T-cell (primary cell): ENCODE measurements at places on chromosomes 11 and 22.

DNA sequence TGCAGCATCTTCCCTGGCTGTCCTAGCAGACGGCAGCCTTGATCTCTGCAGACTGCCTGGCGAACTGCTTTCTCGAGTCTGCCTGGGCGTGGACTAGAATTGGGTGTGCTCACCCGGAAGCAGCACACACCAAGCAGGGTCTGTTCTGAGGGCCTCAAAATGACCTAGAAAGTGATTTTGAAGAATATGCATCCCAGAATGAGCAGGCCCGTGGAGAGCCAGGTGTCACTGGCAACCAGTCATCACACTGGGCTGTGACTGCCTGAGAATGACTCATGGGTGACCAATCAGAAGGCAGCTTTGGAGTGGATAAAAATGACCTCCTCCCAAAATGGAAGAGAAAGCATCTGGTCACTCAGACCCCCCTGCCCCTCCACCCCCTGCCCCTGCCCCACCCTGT lies 114.9 kb upstream of the NECTIN1 start:
- no peak for DNase-seq
- no peak overlapping the region for H3K4me3 ChIP-seq
- peaks cover 5% of the 10 kb centered on the region for H3K27me3 ChIP-seq
- no peak overlapping the region for H3K27ac ChIP-seq
- H3K36me3 ChIP-seq: no peaks in the 10 kb centered on the region
- no peaks in the 10 kb centered on the region for H3K4me1 ChIP-seq

DNA sequence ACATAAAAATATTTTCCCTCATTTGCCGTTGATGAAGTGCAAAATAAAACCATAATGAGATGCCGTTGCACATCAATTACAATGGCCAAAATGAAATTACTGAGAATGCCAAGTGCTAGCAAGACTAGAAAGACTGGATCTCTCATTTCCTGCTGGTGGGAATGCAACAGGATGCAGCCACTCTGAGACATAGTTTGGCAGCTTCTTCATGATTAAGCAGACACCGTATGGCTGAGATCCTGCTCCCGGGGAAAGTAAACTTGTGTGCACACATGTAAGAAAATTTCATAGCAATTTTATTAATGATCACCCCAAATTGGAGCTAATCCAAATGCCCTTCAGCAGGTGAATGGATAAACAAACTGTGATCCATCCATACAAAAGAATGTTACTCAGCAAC lies 1013.2 kb downstream of the TBC1D22A start:
- H3K4me3 ChIP-seq: no peak overlapping the region
- no peak overlapping the region for H3K27ac ChIP-seq
- no peaks in the 10 kb centered on the region for H3K4me1 ChIP-seq
- DNase-seq: no peak
- H3K27me3 ChIP-seq: peaks cover 4% of the 10 kb centered on the region
- H3K36me3 ChIP-seq: no peaks in the 10 kb centered on the region

GRCh38 chr11:2524446-2525165 lies 79.8 kb downstream of the KCNQ1 start:
- DNase-seq: no peak
- H3K4me1 ChIP-seq: peaks cover 27% of the 10 kb centered on the region
- no peaks in the 10 kb centered on the region for H3K36me3 ChIP-seq
- no peak overlapping the region for H3K4me3 ChIP-seq
- H3K27ac ChIP-seq: no peak overlapping the region

DNA sequence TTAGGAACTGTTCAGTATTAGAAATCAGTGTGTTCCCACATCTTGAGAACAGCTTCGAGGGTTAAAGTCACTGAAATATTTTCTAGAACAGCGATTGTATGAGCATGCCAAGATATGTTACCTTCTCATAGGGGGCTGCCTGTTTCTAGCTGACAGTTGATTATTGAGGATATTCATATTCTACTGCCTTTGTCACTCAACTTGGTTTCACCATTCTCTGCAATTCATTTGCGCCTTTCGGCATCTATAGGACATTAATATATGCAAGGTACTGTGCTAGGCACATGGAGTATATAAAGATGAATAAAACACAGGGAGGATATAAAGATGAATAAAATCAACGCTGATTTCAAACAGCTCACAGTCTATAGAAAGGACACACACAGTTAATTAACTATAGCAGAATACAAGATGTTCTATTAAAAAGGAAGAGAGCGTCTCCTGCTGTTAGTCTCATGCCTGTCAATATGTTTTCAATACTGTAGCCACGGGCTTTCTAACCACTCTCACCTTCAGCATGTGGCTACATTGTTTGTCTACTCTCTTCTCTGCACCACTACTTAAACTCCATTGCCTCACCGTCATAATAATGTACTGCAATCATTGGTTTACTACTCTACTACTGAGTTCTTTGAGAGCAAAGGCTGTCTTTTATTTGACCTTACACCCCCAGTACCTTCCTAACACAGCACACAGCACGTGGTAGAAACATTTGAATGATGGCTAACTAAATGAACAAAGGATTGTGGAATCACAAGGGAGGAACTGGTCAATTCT lies 81.9 kb downstream of the RAB30 start:
- H3K4me3 ChIP-seq: no peak overlapping the region
- DNase-seq: no peak
- no peaks in the 10 kb centered on the region for H3K36me3 ChIP-seq
- H3K27ac ChIP-seq: no peak overlapping the region
- no peaks in the 10 kb centered on the region for H3K27me3 ChIP-seq

GRCh38 chr11:27115051-27115650 lies 74.5 kb downstream of the BBOX1 start:
- no peak overlapping the region for H3K27ac ChIP-seq
- H3K4me1 ChIP-seq: no peaks in the 10 kb centered on the region
- no peak overlapping the region for H3K4me3 ChIP-seq
- no peak for DNase-seq
- no peaks in the 10 kb centered on the region for H3K27me3 ChIP-seq
- no peaks in the 10 kb centered on the region for H3K36me3 ChIP-seq

DNA sequence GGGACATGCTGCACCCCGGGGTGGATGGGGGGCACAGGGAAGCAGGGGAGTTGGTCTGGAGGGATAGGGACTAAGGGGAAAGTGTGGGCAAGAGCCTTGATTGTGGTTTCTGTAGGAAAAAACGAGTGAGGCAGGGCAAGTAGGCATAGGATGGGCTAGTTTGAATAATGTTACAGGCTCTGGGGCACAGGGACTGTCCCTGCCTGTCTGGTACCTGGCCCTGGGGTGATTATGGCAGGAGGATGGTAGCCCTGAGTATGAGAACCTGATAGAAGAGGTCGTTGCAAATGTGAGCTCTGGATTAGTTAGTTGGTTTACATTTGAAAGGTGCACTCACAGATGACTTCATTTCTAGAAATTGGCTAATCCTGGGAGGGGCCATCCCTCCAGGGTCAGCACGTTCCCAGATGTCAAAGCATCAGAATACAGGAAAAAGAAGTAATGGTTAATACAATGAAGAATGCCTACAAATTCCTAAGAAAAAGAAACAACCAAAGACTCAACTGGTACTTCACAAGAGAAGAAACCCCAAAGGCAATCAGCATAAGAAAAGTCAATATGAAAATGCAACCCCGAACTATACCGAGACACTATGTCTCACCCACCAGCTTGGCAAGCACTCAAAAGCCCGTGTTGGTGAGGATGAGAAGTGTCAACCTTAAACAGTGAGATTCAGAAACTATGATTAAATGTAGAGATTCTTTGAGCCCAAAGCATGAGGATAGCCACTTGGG lies 11.3 kb upstream of the SMIM38 start:
- no peaks in the 10 kb centered on the region for H3K36me3 ChIP-seq
- no peak overlapping the region for H3K4me3 ChIP-seq
- no peaks in the 10 kb centered on the region for H3K4me1 ChIP-seq
- DNase-seq: no peak
- H3K27ac ChIP-seq: no peak overlapping the region

GRCh38 chr22:25626624-25626990 lies 62.1 kb downstream of the GRK3 start:
- no peaks in the 10 kb centered on the region for H3K4me1 ChIP-seq
- no peak overlapping the region for H3K4me3 ChIP-seq
- H3K27me3 ChIP-seq: no peaks in the 10 kb centered on the region
- no peak overlapping the region for H3K27ac ChIP-seq
- DNase-seq: no peak
- no peaks in the 10 kb centered on the region for H3K36me3 ChIP-seq

GRCh38 chr22:40654522-40655167 lies 18.1 kb upstream of the MRTFA start:
- no peak for DNase-seq
- H3K27me3 ChIP-seq: no peaks in the 10 kb centered on the region
- H3K4me3 ChIP-seq: no peak overlapping the region
- H3K36me3 ChIP-seq: no peaks in the 10 kb centered on the region

DNA sequence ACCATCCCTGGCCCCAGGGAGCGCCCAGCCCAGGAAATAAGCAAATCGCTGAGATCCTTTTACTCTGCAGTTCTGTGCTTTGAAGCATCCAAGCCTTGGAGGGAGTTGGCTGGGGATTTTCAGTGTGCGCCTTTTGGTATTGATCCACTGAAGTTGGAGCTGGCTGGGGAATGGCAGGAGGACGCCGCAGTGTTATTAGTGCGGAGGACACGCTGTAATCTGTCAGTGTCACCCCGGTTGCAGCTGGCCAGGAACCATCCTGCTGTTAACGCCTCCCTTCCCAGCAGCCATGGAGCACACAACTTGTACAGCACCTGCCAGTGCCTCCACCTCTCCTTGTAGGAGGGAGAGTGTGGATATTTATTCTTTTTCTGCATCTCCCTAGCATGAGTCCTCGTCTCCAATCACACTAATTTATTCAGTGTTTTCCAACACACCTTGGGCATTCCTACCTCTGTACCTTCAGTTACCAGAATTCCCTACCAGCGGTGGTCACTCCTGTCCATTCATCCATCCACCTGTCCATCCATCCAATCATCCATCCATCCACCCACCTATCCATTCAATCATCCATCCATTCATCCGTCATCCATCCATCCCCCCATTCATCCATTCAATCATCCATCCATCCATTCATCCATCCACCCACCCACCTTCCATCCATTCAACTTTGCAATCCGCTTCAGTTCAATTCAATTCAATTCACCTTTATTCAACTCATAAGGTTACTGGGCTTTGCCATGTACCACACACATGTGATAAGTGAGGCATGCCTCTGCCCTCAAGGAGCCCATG lies 21.9 kb upstream of the EIF3D start:
- H3K36me3 ChIP-seq: no peaks in the 10 kb centered on the region
- H3K27me3 ChIP-seq: no peaks in the 10 kb centered on the region
- DNase-seq: no peak
- no peak overlapping the region for H3K4me3 ChIP-seq
- no peak overlapping the region for H3K27ac ChIP-seq

GRCh38 chr11:128334311-128335044 lies 252.9 kb downstream of the ETS1 start:
- no peak overlapping the region for H3K4me3 ChIP-seq
- H3K27me3 ChIP-seq: no peaks in the 10 kb centered on the region
- H3K36me3 ChIP-seq: no peaks in the 10 kb centered on the region
- H3K27ac ChIP-seq: no peak overlapping the region
